ENCODE measurements at places on chromosomes 5 and 9. TPM values are rescaled to one million over a fixed set of nuclear protein-coding genes. Genes with fewer than 3 reads are reported as not detected.

PCDHGA4 gene
- 1.7 TPM for total RNA-seq

DNA sequence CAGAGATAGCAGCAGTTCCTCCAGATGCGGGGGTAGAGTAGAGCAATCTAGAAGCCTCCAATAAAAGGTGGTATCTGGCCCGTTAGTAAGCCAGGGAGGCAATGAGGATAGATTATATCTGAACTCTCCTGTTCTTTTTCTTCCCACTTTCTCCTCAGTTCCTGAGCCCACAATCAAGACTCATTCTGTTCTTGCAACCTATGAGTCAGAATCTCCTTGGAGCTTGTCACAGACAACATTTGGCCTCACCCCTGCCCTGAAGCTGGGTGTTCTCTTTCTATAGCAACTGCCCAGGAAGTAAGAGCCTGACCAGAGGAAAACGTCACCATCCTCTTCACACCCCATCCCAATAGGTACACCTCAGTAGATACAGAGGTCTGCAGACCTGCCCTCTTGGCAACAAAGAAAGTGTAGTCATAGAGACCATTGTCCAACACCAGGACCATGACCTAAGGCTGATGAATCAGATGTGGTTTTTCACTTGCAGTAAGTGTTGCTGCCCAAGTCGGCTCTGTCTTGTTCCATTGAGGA lies 76.3 kb upstream of the PCA3 start:
- DNase-seq: peak; percentile 53

PFN3 gene
- not detected for total RNA-seq

- DNase-seq: peak; percentile 55
Observed at GRCh38 chr5:159441441-159441840, 111.2 kb upstream of the IL12B start.

SLC4A9 gene
- total RNA-seq: not detected

CETN3 gene
- 23.8 TPM for total RNA-seq

DNA sequence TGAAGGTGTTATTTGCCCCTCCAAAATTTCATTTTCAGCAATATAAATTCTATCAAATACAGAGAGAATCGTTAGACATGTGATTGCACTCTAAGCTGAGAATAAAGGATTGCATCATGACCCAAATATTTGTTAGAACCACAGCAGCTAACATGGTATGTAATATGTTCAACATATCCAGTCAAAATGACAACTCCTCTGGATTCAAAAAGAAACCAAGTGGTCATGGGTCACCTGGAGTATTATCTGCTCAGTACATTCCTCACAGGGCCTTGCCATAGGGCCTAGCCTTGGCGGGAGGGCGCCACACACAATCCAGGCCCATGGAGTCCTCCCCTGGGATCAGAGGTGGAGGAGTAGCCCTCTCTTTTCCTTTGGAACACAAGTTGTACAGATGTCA lies 179.2 kb downstream of the HSD17B3 start:
- DNase-seq: peak; percentile 82

PKN3 gene
- 13.6 TPM for total RNA-seq

- peak; percentile 84 for DNase-seq
Observed at GRCh38 chr5:74630453-74631066, 10.0 kb downstream of the ENC1 start.

GABRA1 gene
- total RNA-seq: not detected

- DNase-seq: no peak
Observed at GRCh38 chr5:157443041-157443549, 16.9 kb upstream of the NIPAL4 start.

FGFR4 gene
- 4.1 TPM for total RNA-seq

PIP5KL1 gene
- 18.4 TPM for total RNA-seq

DNA sequence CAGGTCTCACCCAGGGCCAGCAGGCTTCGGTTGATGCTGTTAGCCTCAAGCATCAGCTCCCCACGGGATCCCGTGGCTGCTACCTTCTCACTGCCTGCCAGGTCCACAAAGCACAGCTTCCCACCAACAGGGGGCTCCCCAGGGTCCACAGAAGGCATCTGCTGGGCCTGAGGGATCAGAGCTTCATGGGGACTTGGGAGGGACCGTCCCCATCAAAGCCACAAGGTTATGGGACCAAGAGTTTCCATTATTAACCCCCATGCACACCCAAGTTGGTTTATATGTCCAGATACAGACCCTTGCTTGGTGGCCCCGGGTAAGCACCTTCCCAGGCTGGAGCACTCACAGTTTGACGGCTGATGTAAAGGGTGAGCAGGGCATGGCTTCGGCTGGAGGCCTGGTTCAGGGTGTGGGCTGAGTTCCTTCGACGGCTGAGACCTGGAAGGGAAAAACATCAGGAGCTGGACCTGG lies 3.0 kb downstream of the KIF12 start:
- no peak for DNase-seq

DNA sequence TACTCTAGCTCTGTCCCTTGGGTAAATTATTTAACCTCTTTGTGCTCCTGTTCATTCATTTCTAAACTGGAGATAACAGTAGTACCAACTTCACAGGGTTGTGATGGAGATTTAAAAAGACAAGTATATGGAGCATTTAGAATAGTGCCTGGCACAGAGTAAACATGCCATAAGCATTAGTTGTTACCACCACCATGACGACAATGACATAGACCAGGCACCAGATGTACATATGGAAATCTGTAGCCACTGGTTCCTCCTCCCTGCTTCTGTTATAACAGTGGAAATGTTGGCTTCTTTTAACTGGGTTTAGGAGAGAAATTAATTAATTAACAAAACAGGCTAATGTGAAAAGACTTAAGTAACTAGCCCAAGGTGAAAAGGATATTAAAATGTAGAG lies 217.5 kb downstream of the DENND1A start:
- DNase-seq: no peak

DNA sequence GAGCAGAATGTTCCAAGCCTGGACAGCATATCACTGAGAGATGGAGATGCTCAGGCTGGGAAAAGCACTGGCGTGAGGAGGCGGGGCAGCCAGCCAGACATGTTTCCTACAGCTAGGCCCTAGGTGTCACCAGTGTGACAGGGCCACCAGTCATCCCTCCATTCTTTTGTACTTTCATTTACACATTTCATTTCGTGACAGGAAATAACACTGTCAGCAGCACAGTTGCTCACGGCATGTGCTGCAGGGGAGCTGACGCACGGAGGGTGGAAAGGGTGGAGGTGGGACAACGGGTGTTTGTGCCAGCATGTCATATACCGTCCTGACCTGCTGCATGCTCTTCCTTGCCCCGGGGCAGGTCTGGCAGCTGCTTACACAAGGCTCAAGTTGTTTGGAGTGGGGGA lies 14.8 kb upstream of the CEMIP2 start:
- DNase-seq: no peak

DNA sequence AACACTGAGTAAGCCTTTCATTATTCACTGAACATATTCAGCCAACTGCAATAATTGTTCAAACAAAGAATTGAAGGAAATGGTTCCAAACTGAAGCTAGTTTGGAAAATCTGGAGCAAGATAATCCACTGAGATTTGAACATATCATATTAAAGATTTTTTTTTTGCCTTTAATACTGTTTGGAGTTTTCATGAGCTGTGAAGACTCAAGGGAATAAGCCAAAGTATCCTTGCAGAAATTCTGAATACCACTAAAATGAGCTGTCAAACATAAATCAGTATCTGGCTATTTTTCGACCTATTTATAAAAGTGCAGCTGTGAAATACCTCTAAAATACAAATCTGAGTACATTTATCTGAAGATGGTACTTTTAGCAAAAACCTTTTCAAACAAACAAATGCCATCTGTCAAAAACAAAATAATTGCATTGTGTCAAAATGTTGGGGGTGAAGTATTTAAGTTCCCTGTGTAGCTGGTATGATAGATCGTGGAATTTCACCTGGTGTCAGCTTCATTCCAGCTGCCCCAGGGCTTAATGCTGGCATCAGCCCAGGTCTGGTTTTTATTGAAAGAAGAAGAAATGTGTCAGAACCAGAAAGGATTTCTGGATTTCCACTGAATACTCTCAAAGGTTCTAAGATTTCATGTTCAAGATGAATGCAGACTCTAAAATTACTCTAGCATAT lies 149.0 kb upstream of the GRAMD2B start:
- DNase-seq: no peak

GRCh38 chr5:38612851-38613250 lies 56.4 kb upstream of the LIFR start:
- no peak for DNase-seq

BARHL1 gene
- not detected for total RNA-seq

DNA sequence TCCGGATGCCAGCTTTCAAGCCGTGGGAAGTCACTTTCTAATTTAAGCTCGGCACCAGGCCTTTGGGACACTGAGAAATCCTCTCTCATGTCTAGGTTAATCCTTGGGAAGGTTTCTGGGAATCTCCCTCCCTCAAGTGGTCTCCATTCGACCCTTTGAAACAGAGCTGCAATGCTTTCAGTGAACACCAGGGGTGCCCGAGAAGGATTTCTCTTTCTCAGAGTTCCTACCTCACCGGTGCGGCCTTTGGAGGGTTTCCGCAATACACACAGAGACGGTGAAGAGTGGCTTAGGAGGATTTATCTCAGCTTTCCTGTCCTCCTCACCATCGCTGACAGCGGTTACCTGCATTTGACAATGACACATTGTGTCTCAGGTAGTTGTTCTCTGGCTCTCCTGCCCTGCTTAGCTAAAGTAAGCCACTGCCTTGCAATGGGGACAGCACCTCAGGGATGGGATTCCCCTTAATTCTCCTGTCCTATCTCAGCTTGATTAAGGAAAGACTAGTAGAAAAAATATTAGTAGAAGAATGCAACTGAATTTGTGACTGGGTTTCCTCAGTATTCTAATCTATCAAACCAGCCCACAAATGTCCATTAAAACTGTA lies 180.6 kb downstream of the GABRG2 start:
- no peak for DNase-seq

GRCh38 chr9:116661037-116661954 lies 25.8 kb upstream of the TRIM32 start:
- no peak for DNase-seq

All from SJSA1 (cell line).